ENCODE measurements at places on chromosomes 1 and 21.

- no peak for DNase-seq
Measured at GRCh38 chr1:96978444-96978843, 256.9 kb downstream of the PTBP2 start.

DNA sequence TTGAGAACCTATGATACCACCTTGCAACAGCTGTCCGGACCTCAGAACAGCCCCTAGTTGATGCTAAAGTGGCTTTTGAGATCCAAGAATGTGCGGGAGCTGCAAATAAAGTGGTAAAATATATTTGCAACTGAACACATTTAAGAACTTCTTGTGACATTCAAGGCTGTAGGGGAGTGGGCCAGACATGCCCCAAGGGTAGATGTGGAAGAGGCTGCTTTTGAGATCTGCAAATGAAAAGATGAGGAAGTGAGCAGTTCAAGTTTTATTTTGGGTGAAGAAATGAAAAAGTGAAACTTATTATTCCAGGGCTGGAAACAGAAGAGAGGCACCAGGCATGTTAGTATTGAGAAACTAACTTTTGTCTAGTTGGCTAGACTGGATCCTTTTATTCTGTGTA lies 359.5 kb upstream of the PLXNA2 start:
- no peak for DNase-seq

GRCh38 chr1:242556759-242557158 lies 32.3 kb upstream of the PLD5 start:
- DNase-seq, result no peak

- DNase-seq, result no peak
Measured at GRCh38 chr1:220726634-220727033, 21.5 kb upstream of the MTARC2 start.

DNA sequence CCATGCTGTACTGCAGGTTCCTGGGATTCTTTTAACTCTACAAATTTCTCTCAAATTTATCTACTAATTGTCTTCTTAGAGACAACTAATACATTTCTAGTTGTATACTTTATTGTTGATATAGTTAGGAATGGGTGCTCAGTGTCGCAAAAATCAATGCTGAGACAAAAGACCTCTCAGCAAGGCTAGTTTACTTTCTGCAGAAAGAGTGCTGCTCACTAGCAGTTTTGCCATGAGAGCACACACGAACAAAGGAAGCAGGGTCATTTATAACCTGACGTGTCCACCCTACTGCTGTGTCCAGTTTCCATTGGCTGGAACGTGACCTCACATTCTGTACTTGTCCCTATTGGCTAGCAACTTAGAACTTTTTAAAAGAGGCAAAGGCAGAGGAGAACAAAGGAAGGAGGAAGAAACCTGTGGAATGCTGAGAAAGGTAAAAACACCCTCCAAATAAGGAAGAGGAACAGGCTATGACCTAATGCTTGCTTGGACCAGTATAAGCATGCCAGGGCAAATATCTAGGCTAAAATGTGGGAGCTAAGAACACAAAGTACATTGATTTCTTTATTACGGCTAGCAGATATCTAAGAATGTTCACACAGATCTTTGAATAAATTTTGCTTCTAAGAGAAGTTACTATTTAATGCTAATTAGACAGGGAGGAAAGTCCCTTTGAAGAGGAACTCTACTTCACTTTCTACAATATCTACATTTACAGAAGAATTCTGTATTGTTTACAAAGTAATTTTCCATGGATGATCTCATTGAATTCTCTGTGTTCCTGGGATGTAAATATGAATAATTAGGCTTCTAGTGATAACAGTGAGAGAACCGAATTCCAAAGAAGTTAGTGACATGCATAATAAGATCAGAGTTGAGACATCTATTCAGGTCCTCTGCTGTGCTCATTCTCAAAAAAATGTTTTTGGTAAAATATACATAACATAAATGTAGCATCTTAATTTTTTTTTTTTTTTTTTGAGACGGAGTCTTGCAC lies 86.0 kb upstream of the MAP10 start:
- no peak for DNase-seq

GRCh38 chr1:49166031-49166430 lies 389.3 kb upstream of the BEND5 start:
- DNase-seq, result no peak

DNA sequence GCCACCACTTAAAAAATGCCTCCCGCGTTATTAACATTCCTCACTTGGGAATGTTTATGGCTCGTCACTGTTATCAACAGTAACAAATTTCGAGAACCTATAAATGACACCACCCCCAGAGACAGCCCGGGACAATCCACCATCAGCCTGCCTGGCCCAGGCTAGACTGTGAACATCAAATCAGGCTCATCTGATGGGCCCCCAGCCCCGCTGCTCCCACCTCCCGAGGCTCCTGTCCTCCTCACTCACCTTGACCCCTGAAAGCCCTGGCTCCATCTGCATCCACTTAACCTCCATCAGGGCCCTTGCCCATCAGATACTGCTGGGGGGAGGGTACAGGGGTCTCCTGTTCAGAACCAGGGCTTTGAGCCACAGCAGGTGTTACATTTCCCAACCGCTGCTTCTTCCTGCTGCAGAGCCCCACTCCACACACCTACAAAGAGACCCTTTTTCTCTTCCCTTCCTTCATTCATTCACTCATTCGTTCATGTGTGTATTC lies 156.5 kb upstream of the VAMP3 start:
- DNase-seq, result no peak

DNA sequence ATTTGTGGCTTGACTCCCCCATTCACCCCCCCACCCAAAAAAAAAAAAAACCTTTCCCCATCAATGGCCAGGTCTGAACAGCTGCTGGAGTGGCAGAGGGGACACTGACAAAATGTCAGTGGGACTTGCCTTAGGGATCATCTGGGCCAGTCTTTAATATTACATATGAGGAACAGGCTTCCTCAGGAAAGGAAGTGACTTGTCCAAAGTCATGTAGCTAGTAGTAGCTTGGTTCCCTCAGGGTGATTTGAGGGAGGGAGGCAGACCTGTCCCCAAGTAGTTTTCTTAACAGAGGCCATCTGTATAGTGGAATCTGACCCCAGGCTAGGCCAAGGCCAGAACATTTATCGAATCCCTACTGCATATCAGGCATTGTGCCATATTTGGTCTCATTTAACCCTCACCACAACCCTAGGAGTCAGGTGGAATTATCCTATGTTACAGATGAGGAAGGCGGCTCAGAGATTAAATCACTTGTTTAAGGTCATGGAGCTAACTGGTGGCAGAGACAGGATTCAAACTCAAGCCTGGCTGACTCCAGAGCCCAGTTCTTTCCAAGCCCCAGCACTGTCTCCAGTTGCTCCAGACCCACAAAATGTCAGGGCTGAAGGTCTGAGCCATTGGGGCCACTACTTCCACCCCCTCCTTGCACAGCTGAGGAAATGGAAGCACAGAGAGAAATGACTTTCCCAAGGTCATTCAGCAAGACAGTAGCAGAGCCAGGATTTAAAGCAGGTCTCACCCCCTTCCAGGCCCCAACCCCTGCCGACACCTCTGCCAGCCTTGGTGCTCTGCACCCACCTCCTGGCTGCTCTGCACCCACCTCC lies 10.4 kb downstream of the ZBTB7B start:
- DNase-seq, result no peak

DNA sequence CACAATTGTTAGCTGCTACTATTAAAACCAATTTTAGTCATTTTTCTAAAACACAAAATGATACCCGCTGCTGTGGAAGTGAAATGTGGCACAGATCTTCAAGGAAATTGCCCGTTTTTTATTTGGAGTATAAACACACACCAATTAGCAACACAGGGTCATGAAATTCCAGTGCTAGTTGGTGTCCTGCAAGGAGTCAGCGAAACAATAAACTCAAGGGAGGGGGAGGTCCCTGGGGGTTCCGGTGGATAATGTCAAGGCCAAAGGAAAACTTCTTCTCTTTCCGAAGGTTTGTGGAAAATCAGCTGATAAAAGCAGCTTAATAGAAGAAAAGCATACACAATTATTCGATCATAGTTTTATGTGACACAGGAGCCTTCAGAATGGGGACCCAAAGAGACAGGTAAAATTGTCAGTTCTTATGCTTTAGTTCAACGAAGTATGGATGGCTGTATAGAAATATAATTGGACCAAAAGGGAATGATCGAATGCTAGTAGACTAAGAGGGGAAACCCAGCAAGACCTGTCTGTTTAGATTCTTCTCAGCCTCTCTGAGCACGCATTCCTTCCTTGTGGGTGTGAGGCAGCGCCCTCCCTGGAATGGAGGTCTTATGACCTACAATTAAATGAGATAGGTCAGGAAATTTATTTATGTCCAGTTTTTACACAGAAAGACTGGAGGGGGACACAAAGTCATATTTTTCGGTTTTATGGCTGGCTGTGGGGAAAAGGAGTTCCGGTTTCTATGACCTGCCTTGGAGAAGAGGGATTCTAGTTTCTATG lies 65.9 kb downstream of the KCNK1 start:
- DNase-seq, result no peak

GRCh38 chr1:8560611-8561544 lies 243.0 kb downstream of the SLC45A1 start:
- no peak for DNase-seq

DNA sequence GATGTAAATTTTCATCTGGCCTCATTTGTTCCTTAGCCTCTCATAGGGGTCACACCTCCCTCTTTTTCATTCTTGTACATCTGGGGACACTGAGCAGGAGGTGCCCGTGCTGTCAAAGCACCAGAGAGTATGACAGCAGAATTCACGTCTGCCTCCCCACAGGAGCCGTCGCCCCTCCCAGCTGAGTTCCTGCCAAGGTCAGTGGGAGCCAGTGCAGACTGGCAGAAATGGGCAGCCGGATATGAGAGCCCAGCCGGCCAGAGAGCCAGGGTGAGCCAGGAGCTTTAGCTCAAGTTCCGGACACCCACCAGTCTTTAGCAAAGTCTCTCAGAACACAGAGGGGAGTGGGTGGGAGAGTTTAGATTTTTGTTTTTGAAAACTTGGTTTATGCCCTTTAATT lies 21.9 kb downstream of the GPR137B start:
- no peak for DNase-seq

DNA sequence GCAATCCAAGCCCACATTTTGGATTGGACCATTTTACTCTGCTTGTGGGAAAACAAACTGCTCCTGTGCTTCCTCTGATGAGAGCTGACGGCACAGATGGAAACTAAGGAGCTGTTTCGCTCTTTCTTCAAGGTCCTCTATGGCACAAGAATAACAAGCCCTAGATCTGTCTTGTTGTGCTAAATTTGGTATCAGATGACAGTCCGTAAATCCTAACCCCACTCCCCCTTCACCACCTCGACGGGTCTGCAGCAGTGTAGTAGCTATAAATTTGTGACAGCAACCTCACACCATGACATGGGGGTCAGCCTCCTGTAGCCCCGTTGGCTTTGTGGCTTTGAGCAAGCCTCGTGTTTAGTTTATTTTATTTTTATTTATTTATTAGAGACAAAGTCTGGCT lies 85.9 kb downstream of the ADSS2 start:
- no peak for DNase-seq

- no peak for DNase-seq
Measured at GRCh38 chr1:2819831-2820730, 18.6 kb upstream of the TTC34 start.

DNA sequence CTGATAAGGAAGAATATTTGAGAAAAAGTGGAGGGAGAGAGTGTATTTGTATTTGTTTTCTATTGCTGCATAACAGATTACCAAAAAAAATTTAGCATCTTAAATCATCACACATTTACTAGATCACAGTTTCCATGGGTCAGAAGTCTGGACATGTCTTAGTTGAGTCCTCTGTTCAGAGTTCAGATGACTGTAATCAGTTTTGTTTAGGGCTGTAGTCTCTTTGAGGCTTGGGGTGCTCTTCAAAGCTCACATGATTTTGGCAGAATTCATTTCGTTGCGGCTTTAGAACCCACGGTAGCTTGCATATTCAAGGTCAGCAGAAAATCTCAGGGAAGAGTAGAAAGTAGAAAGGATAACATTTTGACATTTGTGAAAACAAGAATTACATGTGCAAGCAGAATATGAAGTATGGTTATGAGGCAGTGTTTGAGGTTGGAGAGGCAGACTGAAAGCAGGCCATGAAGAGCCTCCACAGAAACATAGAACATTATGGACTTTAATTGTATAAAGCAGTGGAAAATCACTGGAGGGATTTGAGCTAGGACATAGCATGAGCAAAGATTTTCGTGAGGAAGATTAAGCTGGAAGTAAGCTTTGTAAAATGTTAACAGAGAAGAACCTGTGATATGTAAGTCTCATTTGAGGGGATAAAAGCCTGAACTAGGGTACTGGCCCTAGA lies 110.6 kb upstream of the GPR52 start:
- no peak for DNase-seq

DNA sequence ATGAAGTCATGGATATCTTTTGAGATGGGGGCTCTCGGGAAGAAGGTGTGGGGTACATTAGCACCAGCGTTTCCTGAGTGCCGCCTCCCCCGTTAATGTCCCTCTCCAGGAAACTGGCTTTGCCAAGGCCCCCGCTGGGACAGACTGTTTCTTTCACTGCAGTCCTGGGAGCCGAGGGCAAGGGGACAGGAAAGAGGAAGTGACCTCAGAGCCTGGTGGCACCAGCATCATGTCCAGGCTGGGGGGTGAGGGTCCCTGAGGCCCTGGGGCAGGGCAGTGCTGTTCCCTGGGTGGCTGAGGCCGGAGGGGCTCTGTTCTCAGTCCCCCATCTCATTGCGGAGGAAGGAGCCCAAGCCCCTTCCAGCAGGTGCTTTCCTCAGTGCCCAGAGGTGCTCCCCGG lies 5.8 kb downstream of the PFKL start:
- DNase-seq, result no peak

DNA sequence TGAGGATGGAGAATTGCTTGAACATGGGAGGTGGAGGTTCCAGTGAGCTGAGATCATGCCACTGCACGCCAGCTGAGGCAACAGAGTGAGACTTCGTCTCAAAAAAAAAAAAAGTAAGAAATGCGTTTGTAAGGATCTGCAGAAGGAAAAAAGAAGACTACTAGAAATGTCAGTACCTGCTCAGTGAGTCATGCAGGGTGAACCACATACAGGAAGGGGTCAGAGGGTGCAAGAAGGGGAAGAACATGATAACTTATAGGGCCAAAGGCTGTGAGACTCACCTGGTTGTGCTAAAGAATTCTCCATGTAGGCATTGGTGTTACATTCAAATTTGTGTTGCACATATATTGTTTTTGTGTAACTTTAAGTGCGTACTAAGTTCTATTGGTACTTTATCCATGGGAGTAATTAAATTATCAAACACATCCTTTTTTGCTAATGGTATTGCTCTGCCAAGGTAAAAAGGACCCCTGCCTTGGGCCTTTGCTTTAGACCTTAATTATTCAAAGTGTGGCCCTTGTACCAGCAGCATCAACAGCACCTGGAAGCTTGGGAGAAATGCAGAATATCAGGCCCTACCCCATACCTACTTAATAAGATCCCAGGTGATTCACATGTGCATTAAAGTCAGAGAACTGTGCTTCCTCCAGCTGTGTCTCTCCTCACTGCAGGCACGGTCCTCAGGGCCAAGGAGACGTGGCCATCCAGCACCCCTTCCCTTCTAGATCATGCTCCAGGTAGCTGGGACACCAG lies 96.4 kb upstream of the PPP2R5A start:
- DNase-seq, result no peak

GRCh38 chr1:60832367-60832766 lies 250.0 kb upstream of the NFIA start:
- no peak for DNase-seq
